NCI-H510A treated with DMSO at 0.1 percent for 48 hours (cell line): ENCODE measurements at places on chromosomes 5 and 9.

DNA sequence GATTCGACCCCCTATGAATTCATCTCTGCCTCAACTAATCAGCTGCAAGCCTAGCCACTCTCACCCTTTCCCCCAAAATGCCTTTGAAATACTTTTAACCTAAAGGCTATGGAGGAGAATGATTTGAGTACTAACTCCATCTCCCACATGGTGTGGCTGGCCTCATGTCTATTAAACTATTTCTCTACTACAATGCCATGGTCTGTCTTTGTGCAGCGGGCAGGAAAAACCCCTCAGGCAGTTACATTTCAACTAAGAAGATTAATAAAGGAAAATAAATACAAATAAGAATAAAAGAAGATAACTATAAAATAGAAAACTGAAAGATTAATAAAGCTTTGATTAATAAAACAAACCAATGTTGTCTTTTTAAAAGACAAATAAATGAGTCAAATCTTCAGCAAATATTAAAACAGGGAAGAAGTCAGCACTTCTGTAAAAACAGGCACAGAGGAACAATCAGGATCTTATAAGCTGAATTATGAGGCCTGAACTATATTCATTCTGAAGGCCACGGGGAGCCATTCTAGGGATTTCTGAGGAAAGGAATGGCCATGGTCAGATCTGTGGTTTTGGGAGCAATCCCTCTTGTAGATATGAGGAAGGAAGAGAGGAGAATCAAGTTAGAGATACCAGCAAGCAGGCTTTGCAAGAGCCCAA lies 116.1 kb upstream of the SLC12A2 start:
- no peak for DNase-seq

GRCh38 chr5:176353533-176353932 lies 8.0 kb downstream of the KIAA1191 start:
- DNase-seq: no peak

GRCh38 chr5:74063346-74063745 lies 437.4 kb downstream of the ARHGEF28 start:
- no peak for DNase-seq

DNA sequence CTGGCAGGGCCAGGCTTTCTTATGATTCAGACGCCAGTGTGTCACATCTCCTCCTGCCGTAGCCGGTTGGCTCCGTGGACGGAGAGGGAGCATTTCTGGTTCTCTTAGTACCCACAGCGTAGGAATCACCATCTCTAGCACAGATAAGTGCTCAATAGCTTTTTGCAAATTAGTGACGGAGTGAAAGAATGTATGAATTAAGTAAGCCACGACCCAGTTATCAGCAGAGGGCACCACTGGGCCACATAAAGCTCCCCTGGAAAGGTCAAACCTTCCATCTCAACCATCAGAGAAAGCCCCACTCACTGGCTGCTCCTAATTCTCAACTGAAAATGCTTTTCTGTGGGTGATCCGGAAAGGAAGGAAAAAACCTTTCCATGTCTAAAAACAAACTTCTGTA lies 317.0 kb upstream of the ADCY2 start:
- DNase-seq: no peak

GRCh38 chr5:52867809-52868208 lies 80.1 kb downstream of the ITGA1 start:
- DNase-seq: no peak

DNA sequence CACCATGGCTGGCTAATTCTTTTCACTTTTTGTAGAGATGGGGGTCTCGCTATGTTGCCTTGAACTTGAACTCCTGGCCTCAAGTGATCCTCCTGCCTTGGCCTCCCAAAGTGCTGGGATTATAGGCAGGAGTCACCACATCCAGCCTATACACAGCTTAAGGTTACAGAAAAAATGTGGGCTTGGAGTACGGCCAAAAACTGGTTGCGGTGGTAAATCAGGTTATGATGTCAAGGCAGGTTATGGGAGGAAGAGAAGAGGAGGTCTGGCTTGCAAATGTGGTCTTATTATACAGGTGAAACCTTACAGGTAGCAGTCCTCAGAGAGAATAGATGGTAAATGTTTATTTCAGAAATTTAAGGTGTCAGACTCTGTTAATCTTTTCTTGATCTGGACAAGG lies 30.7 kb upstream of the SYK start:
- DNase-seq: no peak

GRCh38 chr9:76570826-76571225 lies 111.8 kb downstream of the GCNT1 start:
- no peak for DNase-seq

GRCh38 chr5:42483472-42484154 lies 60.4 kb downstream of the GHR start:
- DNase-seq: no peak

- no peak for DNase-seq
Measured at GRCh38 chr5:180050121-180050940, 21.2 kb downstream of the RNF130 start.

GRCh38 chr5:41503860-41504259 lies 6.5 kb downstream of the PLCXD3 start:
- DNase-seq: no peak

DNA sequence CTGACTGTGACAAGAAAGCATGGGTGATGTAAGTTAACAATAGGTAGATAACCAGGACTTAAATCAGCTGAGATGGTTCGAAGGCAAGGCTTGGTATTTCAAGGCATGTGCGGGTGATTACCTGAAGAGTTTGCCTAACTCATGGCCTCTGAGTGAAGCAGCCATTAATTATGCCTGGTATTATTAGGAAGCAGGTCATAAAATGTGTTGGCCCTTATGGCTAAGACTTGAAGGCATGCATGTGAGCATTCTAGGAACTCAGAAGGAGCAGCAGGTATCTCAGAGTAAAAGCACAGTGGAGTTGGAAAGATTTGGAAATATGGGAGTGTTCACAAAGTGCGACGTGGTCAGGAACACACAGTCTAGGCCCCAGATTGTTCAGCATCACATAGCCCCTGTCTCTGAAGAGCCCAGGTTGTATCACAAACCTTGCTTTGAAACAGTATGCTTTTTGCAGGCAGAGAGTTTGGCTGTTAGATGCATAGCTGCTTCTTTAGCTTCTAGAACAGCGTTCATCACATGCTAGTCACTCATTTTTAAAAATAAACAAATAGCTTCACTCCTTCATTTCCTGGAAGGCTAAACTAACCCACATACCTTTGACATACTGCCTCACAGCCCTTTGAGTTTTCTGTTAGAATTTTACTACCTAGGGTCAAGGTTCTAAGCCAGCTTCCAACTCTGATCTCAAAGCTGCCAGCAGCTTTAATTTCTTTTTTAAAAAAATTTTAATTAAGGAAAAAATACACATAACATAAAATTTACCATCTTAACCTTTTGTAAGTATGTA lies 2.1 kb downstream of the HEXB start:
- no peak for DNase-seq

DNA sequence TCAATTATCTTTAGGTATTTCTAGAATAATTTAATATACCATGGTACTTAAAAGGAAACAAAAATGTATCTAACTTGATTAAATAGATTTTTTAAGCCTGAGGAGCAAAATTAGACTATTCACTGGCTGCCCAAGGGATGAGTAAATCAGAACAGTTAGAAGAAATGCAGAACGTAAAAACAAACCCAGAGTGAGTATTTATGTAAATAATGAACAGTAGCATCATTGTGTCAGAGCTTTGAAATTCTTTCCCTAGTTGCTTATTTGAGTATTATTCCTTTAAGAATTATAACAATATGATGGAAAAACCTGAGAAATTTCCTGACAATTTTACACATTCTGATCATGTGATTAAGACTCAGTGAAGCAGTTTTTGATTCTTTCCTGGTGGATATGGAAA lies 200.9 kb downstream of the GDNF start:
- no peak for DNase-seq
